ENCODE measurements at places on chromosomes 5 and 9. TPM values are rescaled to one million over a fixed set of nuclear protein-coding genes. Genes with fewer than 3 reads are reported as not detected.

DNAI1 gene
- not detected for total RNA-seq

ANKRD18B gene
- total RNA-seq = 1.9 TPM

OR1L8 gene
- not detected for total RNA-seq

FABP6 gene
- not detected for total RNA-seq

IFNK gene
- total RNA-seq = not detected

ACTBL2 gene
- total RNA-seq = not detected

FSTL4 gene
- not detected for total RNA-seq

GRM6 gene
- not detected for total RNA-seq

PCDHGA1 gene
- total RNA-seq = 0.78 TPM

PKD2L2 gene
- total RNA-seq = not detected

ADAMTS19 gene
- total RNA-seq = not detected

SPATA31E1 gene
- not detected for total RNA-seq

SLC6A19 gene
- total RNA-seq = not detected

PTPA gene
- total RNA-seq = 49.0 TPM

F2RL2 gene
- total RNA-seq = not detected

TEX48 gene
- not detected for total RNA-seq

SV2C gene
- not detected for total RNA-seq

DNA sequence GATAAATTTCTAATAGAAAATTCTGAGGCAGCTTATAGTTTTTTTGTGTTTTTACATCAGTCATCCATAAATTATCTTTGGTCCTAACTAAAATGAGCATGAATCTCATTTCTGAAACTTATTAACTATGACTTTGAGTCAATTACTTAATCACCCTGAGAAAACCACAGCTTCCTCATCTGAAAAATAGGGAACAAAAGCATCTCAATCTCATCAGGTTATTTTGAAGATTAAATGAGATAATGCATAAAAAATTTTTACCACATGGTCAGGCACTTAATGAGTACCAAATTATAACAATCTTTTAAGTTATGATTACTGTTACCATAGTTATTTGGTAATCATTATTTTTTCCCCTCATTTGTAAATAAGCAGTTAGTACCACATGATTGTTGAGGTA, 279.1 kb downstream of the MAST4 start:
- no peak for DNase-seq

GRCh38 chr5:138111937-138112336, 27.3 kb downstream of the NME5 start:
- DNase-seq = no peak

GRCh38 chr9:81559709-81560108, 129.6 kb downstream of the TLE1 start:
- no peak for DNase-seq

- DNase-seq = no peak
These were observed 33.0 kb upstream of the UGCG start for GRCh38 chr9:111863636-111864035.

DNA sequence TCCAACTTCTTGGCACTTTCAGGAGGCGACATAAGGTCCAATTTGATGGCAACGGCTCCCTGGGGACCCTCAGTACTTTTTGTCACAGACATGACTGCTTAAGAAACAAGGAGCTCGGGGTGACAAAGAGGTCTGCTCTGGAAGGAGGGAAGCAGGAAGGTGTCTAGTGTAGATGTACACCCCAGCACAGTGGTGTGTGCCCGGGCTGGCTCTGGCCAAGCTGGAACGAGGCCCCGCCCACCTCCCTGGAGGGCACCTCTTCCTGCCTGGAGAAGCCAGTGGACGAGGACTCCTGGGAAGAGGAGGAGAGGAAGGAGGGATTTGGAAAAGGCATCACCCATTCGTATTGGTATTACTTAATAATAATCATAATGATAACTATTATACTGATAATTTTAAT, at the start of gene SLC36A2:
Gene SLC36A2 (minus strand): TSS at position 191 of the 400 bp plus-strand sequence. CDS start 99 bp downstream, at position 92.
- no peak for DNase-seq

DNA sequence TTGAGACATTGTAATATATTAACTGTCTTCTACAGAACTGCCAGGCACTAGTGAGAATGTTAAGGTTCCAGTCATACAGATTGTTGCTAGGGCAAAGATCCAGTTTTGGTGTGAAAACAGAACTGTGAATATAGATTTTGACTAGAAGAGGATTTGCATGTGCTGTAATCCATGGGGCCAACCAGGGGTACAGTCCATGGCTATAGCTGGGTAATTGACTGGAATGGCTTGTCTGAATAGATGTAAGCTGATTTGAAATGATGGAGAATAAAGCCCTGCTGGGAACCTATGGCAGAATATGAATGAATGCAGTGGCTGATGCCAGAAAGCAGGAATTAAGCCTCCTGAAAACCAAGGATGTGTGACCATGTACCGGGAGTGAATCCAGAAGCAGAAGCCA, 748.5 kb upstream of the CDH10 start:
- no peak for DNase-seq

DNA sequence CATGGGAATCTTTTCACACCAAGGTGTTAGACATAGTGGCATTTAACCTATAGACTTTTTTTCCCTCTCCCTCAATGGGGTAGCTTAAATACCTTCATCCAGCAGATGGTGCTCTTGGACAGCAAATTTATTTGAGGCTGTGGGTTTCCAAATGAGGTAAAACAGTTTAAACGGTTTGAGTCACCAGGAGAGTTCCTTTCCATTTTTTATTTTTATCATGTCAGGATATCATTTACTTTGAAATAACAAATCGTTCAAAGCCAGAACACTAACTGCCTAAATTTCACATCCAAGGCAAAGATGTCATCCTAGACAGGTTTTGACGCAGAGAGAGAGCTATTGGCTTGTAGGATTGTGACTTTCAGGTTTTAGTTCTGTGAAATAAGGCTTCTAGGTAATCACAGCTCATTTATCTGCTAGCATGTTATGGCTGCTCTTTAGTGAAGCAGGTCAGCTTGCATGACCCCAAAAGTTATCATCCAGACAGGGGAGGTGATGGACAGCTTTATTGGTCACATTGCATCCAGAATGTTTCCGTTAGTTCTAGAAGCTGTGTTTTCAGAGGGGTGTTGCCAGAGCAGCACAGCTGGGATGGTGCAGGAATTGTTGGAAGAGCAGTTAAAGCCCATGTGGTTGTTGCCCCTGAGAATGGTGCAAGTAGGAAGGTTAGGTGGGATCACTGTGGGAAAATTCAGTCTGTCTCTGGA, 69.8 kb downstream of the KDM4C start:
- DNase-seq = peak; percentile 24

DNA sequence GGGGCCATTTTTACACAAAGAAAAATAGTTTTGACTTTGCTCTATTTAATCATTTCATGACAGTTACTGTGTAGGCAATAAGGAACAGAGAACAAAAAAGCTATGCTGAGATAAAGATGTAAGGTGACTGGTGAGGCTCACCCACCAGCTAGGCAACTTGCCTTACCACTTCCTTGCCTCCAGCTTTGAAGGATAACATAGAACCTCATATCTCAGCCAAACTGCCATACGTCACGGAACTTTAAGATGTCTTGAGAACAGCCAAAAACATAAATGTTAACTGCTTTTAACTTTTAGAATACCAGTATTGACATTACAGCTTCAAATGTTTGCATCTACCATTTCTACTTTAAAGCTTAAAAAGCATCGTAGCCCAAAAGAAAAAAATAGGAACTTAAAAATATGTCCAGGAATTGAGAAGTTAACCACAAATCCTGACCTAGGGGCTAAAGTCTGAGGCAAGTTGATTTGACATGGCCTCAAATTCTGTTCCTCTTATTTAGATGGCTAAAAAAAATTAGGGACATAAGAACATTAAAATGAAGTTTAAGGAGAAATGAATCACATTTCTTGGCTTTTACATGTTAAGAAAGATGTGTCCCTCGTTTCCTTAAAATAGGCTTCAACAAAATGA, 7.7 kb upstream of the GCNT4 start:
- DNase-seq = peak; percentile 79

DNA sequence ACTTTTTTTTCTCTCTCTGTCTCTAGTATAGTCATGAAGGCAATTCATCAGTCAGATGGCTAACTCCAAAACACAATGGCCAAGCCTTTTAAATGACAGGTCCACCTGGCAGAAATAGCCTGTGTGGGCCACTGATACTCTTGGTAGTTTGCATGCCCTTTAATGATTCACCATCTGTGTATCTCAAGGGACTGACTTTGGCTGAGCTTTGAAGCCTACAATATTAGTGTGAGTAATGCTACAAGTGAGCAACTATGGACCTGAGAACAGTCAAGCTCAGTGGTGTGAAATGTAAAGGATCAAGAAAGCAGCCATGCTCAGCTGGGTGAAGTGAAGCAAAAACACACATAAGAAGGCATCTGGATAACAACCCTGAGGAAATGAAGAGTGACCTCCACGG, 506.9 kb downstream of the TLE1 start:
- no peak for DNase-seq

DNA sequence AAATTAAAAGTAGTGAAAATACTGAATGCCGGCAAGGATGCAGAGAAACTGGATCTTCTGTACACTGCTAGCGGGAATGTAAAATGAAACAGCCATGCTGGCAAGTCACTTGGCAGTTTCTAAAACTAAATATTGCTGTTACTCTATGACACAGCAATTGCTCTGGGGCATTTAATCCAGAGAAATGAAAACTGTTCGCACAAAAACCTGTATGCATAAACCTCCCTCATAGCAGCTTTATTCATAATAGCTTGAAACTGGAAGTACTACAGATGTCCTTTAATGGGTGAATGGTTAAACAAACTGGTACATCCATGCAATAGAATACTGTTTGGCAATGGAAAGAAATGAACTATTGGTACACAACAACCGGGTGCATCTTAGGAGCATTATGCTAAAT, 167.2 kb downstream of the ARHGAP26 start:
- no peak for DNase-seq

GRCh38 chr9:107737987-107738743, 248.6 kb upstream of the KLF4 start:
- DNase-seq = no peak

DNA sequence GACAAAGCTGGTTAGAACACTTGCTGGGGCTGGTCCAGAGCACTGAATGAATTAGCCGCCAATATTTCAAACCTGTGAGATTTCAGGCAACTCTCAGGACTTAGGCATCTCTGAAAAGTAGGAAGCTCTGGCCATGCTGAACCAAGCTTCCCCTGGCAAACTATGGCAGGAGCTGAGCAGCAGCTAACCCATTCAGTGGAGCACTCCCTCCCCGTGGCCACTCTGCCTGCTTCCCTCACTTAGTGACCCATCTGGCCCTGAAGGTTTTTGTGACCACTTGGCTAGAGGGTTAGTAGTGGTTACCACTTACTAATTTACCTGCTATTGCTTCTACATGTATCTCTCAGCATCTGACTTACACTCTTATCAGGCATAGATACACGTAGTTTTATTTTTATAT, 25.5 kb downstream of the FOXI1 start:
- DNase-seq = no peak

GRCh38 chr5:121949885-121950284, 11.9 kb upstream of the SRFBP1 start:
- DNase-seq = no peak

Measured in CD4-positive, alpha-beta memory T cell (primary cell).